Activated effector memory CD4-positive, alpha-beta T cell treated with anti-CD3 and anti-CD28 coated beads, Interleukin-2, amount 50 U/mL, for 16 hours (primary cell): ENCODE measurements at places on chromosomes 3 and 15.

DNA sequence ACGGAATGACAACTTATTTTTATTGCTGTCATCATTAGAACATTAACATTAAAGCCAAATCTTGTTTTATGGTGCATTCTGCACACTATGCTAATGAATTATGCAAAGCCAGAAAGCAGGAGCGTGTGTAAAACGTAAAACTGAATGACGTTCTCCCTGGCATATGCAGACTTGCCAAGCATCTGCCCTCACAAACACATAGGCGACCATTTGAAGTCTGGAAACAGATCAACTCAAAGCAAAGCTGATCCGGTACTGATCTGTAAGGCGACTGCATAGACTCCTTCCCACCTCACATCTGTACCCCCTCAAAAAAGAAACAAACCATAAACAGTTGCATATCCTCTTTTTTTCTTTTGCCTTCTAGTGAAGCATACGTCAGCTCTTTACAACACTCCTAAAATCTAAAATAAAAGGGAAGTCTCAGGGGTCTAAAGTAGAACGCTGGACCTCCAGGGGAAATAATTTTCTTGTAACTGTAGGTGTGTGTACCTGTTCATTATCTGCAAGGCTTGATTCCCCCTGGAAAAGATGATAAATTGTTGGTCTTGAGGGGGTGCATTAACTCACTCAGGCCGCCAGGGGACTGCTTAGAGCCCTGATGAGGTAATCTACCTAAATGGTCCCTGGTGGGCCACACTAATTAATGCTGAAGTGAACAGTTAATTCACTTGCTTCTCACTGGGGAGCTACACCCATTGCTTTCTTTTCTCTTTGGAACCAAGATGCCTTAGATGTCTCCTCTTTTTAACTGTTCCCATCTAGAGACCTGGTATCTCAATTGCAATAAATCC is 231.4 kb downstream of the CDIN1 start:
- DNase-seq = no peak

DNA sequence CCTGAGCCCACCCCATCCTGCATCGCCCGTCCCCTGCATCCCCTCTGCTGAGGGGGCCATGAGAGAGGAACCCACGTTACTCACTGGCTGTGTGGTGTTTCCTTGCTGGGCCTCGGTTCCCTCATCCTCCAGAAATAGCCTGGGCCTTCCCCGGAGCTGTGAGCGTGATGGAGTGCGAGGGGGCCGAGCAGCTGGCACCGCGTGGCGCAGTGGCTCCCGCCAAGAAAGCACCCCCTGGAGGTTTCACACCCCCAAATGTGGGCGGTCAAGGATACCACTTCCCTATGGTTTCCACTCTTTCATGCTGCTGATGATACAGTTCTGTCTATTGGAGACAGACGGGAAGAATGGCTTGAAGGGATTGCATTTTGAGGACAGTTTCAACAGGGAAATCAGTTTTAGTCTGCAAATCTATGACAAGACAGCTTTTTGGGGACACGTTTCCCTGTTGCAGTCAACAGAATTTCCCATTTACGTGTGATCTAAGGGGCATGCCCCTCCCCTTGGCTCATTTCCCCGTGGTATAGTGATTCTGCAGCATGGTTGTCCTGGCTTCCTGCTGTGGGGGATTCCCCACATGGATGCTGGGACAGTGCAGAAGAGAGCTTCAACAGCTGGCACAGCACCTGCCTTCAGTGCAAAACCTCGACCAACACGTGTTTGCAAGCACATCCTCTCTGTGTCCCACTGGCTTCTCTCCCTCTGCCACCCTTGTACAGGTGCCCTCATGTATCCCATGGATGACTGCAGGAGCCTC is 377.5 kb downstream of the LRTM1 start:
- no peak for DNase-seq

DNA sequence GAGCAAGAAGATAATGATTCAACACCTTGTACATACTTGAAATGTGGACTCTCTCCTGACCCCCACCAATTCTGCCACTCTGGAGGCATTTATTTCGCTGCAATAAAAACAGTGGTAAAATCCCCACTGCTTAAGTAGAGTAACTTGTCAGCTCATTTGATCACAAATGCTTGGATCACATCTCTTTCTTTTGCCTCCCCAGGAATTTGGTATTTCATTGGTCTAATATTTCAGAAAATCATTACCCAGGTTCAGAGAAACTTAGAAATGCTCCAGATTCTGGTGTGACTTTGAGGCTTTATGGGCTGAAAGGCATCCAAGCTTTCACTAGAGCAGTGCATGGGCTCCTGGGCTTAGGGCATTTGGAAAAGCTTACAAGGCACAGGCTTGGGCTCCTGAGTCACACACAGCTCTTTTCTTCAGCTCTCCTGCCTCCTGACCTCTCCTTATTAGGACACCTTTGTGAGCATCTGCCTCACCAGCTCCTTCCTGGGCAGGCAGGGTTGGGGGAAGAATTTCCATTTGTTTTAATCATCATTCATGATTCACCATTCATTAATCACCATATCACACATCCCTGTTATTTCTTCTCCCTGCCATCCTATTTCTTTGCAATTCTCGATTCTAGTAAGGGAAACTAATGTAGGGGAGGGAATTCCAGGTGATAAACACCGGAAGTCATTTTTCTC is 22.5 kb downstream of the CDCP1 start:
- DNase-seq = no peak

DNA sequence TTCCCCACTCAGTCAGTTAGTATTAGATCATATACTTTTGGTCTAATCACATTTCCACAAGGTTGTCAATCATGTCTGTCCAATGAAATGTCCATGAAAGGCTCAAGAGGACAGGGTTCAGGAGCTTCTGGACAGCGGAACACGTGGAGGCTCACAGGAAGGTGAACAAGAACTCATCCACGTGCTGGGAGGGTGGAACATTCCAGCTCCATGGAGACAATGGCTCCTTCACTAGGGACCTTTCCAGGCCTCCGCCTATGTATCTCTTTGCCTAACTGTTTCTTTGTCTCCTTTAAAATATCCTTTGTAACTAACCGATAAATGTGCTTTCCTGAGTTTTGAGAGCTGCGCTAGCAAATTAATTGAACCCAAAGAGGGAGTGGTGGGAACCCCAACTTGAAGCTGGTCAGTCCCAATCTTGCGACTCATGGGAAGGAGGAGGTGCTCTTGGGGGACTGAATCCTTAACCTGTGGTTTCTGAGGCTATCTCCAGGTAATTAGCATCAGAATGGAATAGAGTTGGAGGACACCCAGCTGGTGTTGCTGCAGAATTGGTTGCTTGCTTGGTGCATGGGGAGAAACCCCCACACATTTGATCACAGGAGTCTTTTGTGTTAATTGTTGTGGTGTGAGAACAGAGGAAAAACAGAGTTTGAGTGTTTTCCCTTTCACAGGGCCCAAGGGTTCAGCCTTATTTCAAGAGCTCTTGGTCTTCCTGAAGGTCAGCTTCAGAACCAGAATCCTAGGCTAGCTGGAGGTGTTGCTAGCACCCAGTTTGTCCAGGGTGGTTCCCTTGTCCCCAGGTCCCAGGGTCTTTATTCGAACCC is 3.0 kb upstream of the TKT start:
- no peak for DNase-seq

- no peak for DNase-seq
Observed at GRCh38 chr3:181710345-181711291, 1.1 kb upstream of the SOX2 start.

- DNase-seq = no peak
Observed at GRCh38 chr15:74317820-74318375, 49.5 kb downstream of the CYP11A1 start.

- DNase-seq = no peak
Observed at GRCh38 chr3:136544532-136544931, 207.6 kb downstream of the STAG1 start.
